ENCODE measurements at places on chromosomes 13 and 19.

DNA sequence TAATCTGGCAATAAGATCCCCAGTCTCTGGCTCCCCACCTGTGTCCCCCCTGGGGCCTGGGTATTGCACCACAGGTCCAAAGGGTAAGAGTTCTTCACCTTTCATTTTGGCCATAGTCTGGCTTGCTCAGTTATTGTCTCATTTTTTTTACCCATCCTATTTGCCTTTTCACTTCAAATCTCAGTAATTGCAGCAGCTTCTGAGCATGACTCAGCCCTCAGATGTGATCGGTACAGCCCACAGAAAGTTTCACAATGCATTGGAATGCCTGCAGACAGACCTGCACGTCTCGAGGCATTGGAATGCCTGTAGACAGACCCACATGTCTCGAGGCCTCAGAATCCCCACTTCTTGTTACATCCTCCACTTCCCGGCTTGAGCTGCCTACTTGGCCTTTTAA, 173.6 kb downstream of the NUFIP1 start:
- DNase-seq: peak; percentile 96

DNA sequence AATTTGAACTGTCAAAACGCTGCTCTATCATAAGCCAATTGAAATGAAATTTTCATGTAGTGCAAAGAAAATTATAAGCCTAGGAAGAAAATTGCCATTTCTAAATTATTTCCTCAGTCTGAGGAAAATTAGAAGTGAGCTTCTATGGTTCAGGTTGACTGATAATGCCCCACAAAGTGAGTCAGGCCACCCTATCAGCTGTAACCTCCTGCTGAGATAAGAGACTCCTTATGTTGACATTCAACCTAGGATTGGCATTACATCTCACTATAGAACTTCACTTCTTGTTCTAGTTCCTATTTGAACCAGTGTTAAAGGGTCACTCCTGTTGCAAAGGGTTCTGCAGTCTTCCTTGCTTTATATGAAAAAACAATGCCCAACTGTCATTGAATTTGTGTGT, 32.6 kb upstream of the RFC3 start:
- DNase-seq: no peak

- DNase-seq: no peak
Observed at GRCh38 chr13:45896285-45896684, 44.7 kb upstream of the SIAH3 start.

GRCh38 chr13:57624565-57625435, 6.7 kb upstream of the PCDH17 start:
- peak; percentile 60 for DNase-seq

GRCh38 chr13:62321895-62322294, 906.2 kb upstream of the PCDH20 start:
- DNase-seq: no peak

GRCh38 chr19:40567750-40568494, 8.8 kb upstream of the SHKBP1 start:
- DNase-seq: no peak

- DNase-seq: no peak
Observed at GRCh38 chr13:85896516-85897450, 97.6 kb upstream of the SLITRK6 start.

- peak; percentile 90 for DNase-seq
Observed at GRCh38 chr13:32330441-32330840, 15.1 kb downstream of the BRCA2 start.

GRCh38 chr13:42272115-42272803, at the start of gene AKAP11:
Gene AKAP11, plus strand, starts transcription at chr13:42272152. Its CDS starts 14,197 bp downstream, at chr13:42286349.
- peak; percentile 50 for DNase-seq

GRCh38 chr13:93235258-93236015, 8.8 kb downstream of the GPC6 start:
- DNase-seq: peak; percentile 71

GRCh38 chr19:55188625-55189024, 8.5 kb upstream of the SYT5 start:
- no peak for DNase-seq

- DNase-seq: peak; percentile 17
Observed at GRCh38 chr13:35804901-35805300, 326.3 kb downstream of the DCLK1 start.

- no peak for DNase-seq
Observed at GRCh38 chr19:27733551-27734266, 1479.2 kb downstream of the UQCRFS1 start.

DNA sequence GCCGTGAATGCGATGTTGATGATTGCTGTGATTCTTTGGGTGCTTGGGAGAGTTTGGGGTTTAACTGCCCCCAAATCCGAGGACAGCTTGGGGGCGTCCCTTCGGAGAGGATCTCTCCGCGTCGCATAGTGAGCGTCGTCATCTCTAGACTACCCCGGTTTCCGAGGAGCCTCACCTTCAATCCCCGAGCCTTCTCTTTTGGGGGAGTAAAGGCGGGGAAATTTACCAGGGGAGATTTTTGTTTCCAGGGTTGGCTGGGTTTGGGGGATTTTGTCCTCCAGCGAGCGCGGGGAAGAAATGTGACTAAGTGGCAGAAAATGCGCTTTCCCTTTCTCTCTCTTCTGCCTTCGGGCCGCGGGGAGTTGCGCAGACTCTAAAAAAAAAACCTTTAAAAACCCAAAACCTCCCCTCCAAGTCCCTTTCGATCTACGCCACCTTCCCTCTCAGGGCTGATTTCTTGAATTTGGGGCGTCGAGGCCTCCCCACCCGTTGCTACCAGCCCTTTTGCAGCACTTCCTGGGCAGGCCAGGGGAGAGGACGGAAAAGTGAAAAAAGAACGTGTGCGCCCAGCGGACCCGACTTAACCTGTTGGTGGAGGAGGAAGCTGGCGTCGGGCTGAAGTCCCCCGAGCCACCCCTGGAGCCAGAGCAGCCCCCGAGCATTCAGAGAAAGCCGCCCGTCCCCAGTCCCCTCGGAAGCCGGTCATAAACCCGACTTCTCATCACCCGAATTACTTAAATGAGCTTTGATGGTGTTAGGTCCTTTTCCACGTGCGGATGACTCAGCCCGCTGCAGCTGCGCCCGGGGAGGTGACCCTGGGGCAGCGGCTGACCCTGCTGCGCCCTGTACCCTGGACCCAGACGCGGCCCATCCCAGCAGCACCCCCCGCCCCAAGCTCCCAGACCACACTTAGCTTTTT, 17.7 kb downstream of the NFIX start:
- peak; percentile 85 for DNase-seq

GRCh38 chr19:39737891-39738290, at the start of gene CLC:
Gene CLC, minus strand, starts transcription at chr19:39738029. Its CDS starts 77 bp downstream, at chr19:39737952.
- DNase-seq: no peak

DNA sequence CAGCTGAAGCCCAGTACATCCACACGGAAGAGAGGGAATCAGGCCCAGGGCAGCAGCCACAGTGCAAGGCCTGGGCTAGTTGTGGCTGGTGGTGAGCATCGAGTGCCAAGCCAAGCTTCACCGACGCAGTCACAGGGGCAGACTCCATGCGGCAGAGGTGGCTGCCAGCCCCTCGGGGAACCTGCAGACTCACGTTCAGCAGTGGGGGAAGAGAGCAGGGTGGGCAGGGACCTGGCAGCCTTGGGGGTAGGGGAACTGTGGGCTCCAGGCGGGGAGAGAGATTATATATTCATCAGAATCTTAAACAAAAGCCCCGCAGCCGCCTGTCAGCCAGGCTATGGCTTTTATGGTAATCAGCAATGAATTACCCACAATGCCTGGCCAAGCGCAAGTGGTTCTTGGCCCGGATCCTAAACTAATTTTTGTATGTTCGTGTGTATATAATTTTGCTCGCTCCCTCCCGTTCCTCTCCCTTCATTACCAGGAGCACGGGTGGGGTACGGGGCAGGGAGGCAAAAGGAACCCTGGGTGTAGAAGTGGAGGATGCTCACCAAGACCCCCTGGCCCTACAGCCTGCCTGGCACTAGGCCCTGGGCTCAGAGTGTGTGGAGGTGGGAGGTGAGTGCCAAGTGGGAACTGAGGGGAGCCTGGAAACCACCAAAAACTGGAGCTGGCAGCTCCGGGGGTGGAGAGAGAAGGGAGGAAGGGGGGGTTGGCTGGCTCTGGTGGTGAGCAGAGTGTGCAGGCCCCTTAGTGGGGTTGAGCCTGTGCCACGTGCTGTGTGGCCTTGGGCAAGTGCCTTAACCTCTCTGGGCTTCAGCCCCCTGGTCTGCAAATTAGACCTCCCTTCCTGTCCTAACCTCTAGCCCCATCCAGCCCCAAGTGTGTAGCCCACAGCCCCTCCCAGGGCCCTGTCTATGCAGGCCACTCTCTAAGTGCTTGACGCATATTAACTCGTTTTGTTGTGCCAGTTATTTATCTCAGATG, 31.9 kb downstream of the PTPRS start:
- DNase-seq: peak; percentile 90

- peak; percentile 12 for DNase-seq
Observed at GRCh38 chr13:102197193-102197592, 204.7 kb downstream of the FGF14 start.

DNA sequence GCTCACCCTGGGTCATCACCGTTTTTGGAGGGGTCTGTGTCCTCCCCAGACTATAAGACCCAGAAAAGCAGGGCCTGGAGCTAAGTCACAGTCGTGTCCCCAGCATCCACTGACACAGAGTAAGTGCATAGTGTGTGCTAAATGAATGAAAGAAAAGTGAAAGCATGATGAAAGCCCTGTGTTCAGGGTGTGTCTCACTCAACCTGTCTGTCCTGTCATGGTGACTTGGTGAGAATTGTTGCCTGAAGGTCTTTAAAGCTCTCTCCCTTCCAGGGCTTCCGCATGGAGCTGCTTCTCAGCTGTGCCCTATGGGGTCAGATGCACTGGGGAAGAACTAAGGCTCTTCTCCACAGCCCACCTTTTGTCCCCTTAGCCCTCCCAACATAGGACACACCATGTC, 20.5 kb upstream of the IGFL1 start:
- no peak for DNase-seq
